ENCODE measurements at places on chromosomes 16 and 17.

DNA sequence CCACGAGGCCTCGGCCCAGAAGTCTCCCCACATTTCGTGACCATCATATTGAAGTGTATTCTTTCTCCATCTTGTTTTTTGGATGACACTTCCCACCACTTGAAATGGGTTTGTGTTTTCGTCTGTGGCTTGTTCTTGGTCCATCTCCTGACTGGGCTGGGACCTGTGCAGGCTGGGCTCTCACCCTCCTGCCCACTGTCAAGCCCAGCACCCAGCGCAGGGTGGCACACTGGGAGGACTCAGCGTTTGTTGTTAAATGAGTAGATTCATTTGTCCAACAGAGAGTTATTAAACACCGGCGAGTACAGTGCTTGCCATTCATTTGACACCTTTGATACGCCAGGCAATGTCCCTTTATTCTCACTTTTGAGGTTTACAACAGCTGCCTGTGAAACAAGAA lies 22.6 kb downstream of the NT5M start:
- DNase-seq: no peak

GRCh38 chr17:67400193-67400592 lies 23.1 kb downstream of the PITPNC1 start:
- DNase-seq: no peak

- DNase-seq: no peak
These were observed 290.6 kb upstream of the CCL2 start for GRCh38 chr17:33964344-33964979.

- DNase-seq: no peak
These were observed 576 bp upstream of the MYO18A start for GRCh38 chr17:29180788-29181160.

- DNase-seq: no peak
These were observed 85.5 kb upstream of the HNF1B start for GRCh38 chr17:37830151-37830993.

- DNase-seq: no peak
These were observed 6.5 kb downstream of the FMNL1 start for GRCh38 chr17:45227926-45228762.

- DNase-seq: no peak
These were observed 600.9 kb downstream of the CDH8 start for GRCh38 chr16:61435346-61435745.

GRCh38 chr17:77476006-77476405 lies 335.2 kb downstream of the SEC14L1 start:
- DNase-seq: no peak

- DNase-seq: no peak
These were observed 45.3 kb downstream of the C17orf58 start for GRCh38 chr17:67950945-67951344.

DNA sequence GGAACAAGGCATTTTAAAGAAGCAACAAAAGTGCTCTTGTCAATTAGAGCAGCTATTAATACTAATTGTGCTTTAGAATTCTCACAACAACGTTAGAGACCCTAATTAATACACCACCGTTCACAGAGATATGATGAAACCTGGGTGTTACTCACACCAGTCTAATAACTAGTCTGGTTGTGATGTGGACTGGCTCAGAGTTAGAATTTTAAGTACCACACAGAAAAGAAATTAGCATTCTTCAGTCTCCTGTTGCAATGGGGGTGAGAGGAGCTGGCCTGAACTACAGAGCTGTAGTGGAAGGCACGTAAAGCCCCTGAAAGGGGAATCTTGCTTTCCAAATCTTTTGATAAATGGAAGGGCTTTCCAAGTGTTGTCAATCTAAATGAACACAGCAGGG lies 240.8 kb upstream of the TOX3 start:
- no peak for DNase-seq

- no peak for DNase-seq
These were observed 138.8 kb upstream of the CRHR1 start for GRCh38 chr17:45645330-45645729.

- DNase-seq: no peak
These were observed 85.5 kb downstream of the ZDHHC7 start for GRCh38 chr16:84925773-84926372.

GRCh38 chr16:86398201-86398600 lies 112.1 kb upstream of the FOXF1 start:
- no peak for DNase-seq

Measured in C1 segment of cervical spinal cord (tissue), 14 donors.